IPS DF 19.7 (cell line): ENCODE measurements at places on chromosomes 3 and 15.

- DNase-seq, result no peak
These were observed 49.5 kb downstream of the SMAD6 start for GRCh38 chr15:66751579-66751978.

- DNase-seq, result no peak
These were observed 544.1 kb downstream of the TUSC7 start for GRCh38 chr3:117253636-117254035.

- no peak for DNase-seq
These were observed 243.8 kb downstream of the CACNA2D3 start for GRCh38 chr3:54366007-54366750.

GRCh38 chr3:26280517-26280916, 342.1 kb upstream of the LRRC3B start:
- no peak for DNase-seq

- no peak for DNase-seq
These were observed 58.8 kb downstream of the AMOTL2 start for GRCh38 chr3:134315286-134316106.

GRCh38 chr15:65086680-65087111, 10.2 kb downstream of the KBTBD13 start:
- DNase-seq, result no peak

- DNase-seq, result no peak
These were observed 104.0 kb downstream of the KLHL25 start for GRCh38 chr15:85690561-85691231.
